NK-92 treated with Interleukin-12 subunit alpha and Interleukin-12 subunit beta, amount 100 ng/mL, for 24 hours (cell line): ENCODE measurements at places on chromosomes 6 and 20.

GRCh38 chr20:37673444-37673843, 20.4 kb upstream of the CTNNBL1 start:
- no peak for DNase-seq

GRCh38 chr6:1654054-1654453, 44.3 kb downstream of the FOXC1 start:
- DNase-seq: no peak

DNA sequence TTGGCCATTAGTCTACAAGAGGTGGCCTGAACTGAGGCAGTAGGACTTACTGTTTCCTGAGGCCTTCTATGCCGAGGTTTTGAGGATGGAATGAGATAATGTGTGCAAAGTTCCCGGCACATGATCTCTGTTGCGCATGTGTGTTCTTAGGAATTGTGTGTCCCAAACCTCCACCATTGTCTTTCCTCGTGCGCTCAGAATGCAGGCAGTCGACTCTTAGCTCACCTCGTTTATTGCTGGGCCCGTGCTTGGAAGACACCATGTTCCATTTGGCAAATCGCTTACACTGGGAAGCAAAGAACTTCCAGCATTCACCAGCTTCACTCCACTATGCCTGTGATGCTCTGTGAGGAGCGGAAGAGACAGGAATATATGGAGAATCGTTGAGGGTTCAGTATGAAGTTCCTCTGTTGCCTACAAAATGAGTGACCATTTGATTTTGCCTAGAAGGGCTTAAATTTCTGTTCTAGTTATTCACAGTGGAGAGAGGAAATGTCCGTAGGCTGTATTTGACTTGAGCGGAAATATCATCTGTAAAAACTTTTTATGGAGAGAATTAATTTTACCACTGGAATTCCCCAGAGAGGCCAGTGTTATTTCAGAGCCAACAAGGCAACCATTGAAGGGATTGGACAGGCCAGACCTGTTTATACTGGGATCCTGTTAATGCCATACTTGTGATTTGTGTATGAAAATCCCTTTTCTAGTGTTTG, 75.7 kb upstream of the CLDN20 start:
- no peak for DNase-seq

- no peak for DNase-seq
These were observed 67.1 kb upstream of the PREP start for GRCh38 chr6:105469946-105470345.

DNA sequence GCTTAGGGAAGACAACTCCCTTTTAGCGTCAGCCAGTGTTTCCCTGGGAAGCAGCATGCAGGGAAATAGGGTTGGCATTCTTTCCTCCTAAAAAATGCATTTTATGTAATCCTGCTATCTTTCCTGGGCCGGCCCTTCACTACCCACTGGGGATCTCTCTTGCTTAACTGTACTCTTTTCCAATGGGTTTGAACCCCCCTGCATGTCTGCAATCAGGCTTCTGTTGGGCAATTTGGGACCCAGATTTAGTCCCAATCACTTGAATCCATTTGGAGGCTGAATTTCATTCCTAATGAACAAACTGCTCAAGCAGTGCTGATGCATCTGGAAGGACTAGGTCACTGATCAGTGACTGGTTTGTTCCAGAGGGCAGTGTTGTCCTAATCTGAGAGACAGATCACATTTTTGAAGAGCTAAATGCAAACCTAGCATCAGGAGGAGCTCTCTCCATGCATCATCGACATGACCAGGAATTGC, 152.0 kb downstream of the TSHZ2 start:
- DNase-seq: no peak

GRCh38 chr6:7058250-7058923, 49.4 kb upstream of the RREB1 start:
- no peak for DNase-seq

- no peak for DNase-seq
These were observed 38.6 kb downstream of the TFEB start for GRCh38 chr6:41696788-41697187.

DNA sequence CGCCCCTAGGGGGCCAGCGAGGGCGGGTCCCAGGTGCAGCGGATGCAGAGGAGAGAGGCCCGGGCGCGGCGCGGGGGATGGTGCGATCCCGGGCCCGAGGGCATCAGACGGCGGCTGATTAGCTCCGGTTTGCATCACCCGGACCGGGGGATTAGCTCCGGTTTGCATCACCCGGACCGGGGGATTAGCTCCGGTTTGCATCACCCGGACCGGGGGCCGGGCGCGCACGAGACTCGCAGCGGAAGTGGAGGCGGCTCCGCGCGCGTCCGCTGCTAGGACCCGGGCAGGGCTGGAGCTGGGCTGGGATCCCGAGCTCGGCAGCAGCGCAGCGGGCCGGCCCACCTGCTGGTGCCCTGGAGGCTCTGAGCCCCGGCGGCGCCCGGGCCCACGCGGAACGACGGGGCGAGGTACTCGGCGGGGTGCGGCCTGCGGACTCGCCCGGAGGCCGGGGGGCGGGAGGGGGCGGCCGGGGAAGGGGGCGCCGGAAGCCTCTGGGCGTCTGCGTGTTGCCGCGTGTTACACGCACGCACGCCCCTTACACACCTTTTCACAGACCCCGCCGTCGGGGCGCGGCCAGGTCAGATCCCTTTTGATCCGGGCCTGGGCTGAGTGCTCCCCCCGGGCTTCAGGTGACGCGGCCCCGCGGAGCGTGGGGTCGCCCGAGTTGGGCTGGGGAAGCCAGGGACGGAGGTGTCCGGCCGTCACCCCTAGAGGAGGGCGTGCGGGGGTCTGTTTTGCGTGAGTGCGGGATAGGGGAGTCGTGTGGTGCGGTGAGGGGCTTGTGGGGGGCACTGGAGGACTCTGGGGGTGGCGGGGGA, 412 bp downstream of the TRIB3 start:
- DNase-seq: peak; percentile 74

GRCh38 chr20:10094566-10095173, 59.9 kb downstream of the ANKEF1 start:
- no peak for DNase-seq

GRCh38 chr20:16493486-16493885, 79.8 kb downstream of the KIF16B start:
- DNase-seq: no peak

- DNase-seq: no peak
These were observed 41.3 kb downstream of the TTI1 start for GRCh38 chr20:37991908-37992307.

DNA sequence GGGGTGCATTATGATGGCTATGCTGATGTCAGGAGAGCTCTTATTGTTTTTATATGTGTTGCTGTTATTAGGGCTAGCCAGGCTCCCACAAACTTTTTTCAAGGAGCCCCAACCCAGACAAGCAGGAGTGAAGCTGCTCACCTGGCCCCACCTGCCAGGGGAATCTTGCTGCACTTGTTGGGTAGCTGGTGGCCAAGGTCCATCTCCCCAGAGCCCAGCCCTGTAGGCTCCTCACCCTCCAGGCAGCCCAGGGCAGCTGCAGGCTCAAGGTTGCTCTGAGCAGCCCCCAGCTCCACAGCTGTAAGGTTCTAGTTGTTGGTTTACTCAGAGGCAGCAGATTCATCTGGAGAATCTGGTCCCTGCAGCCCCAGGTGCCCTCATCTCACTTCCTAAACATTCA, 46.8 kb upstream of the SIRPA start:
- DNase-seq: no peak

DNA sequence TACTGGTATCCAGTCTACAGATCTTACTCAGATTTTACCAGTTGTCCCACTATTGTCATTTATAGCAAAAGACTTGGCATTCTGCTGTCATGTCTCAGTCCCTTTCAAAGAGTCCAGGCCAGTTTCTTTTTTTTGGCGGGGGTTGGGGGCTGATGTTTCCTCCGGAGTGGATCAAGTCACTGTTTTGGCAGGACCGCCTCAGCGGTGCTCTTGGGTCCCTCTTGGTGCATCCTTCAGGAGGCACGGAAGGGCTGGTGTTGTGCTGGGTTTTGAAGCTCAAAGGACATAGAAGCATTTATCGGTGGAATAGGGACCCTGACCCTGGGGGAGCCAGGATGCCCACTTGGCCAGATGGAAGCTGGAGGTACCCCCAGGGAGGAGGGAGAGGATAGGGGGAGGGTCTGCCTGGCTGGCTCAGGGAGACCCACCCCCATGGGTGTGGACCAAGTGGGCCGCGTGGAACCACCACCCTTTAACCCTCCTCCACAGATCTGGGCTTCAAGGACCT, 10.8 kb downstream of the RBCK1 start:
- DNase-seq: no peak

DNA sequence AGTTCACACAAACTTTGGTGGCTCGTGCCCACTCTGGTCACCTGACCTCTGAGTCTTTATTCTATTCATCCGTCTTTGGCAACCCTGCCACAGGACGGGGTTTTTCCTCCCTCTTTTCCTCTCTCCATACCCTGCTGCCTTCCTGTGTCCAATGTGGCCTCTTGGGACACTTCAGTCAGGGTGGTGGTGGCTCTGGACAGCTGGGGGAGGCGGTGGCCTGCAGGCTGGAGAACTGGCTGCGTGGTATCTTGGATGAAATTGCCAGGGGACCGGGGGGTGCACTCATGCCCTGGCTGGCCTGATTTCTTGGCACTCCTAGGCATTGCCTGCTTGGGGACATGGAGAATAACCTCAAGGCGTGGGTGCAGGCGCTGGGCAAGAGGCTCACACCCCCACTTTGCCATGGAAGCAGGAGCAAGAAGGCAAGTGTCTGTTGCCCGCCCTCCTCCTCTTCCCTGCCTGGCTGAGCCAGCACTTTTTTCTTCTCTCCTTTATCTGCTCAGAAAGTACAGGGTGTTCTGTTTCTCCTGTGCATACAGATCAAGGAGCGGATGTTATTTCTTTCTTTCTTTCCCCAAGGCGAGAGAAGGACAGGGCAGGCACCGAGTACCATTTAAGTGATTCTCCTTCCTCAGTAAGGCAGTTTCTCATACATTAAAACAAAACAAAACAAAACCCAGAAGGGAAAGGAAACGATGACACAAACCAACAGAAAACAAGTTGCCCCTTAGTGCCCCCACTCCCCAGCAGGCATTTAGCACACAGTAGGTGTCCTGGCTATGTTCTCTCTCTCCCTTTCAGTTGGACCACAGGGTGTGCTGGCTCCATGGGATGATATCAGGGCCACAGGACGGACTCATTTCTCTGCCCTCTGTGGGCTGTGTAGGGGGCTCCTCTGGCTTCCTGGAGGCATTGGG, 155.5 kb upstream of the RNF24 start:
- no peak for DNase-seq

DNA sequence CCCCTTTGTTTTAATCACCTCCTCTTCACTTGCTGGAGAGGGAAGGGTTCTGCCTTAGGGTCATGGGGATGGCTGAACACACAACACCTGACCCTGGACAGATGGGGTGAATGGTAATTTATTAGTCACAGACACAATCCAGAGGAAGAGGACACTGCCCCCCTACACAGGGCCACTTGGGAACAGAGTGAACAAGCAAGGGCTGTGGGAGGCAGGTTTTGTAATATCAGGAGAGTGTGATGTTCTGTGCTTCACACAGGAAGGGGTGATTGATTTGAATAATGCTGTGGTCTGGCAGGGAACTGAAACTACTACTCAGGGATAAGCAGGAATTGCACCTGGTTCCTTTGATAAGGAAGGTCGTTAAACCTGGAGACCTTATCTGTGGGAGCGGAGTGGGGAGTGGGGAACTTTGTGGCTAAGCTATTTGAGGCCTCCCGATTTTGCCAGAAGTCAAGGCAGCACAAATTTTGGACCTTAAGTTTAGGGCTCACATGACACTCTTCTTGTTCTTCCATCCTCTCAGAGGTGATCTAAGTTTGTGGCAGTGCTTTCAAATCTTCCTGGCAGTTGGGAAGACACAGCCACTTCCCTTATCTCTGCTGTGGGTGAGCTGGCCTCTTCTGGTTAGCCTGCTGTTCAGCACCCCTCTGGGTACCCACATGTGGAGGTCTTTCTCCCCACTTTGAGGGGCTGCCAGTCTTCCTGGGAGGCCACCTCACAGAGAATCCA, 77.8 kb downstream of the CD164 start:
- DNase-seq: peak; percentile 6

DNA sequence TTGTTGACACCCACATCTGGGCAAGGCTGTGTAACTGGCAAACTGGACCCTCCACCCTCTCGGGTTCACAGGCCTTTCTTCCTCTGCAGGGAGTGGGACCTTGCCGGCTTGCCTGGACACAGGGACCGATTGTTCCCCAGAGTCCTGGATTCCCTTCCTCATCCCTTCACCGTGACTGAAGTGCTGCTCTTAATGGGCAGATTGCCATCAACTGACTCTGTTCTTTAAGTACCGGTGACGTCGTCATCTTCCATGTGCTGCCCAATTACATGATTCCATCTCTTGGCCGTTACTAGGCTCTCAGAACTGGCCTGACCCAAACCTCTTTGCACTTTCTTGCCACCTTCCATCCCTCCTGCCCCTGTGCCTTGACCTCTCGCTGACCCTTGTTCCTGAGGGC, 85.4 kb downstream of the EYA4 start:
- no peak for DNase-seq

DNA sequence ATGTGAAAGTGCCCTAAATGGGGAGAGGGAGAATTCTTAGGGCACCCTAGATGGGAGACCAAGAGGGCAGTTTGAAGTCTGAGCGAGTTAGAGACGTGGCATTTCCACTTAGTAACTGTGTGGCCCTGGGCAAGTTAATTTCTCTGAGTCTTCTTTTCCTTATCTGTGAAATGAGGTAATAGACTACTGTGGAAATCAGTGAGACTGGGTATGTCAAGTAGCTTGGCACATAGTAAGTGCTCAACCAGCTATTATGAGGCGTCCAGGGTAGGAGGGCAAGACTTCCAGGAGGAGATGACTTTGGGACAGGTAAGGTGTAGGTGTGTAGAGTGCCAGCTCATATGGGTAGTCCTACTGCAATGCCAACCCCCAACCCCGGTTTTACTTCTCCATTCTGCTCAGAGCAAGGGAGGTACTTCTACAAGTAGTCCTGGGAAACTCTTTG, 770 bp downstream of the KIF3B start:
- no peak for DNase-seq

DNA sequence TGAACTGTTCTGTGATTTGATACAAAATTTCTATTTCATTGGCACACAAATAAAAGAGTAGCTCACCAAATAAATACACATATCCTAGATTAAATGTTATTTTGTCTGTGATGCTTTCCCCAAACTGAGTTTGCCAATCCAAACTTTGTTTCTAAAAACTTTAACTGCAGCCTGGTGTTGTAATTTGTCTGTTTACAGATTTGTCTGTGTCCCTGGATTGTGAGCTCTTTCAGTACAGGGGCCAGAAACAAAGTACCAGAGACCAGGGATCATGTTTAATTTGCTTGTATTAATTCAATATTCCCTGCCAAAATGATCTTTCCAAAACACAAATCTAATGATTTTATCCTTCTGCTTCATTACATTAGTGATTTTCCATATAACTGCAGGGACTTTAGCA, 1044.6 kb upstream of the GJE1 start:
- no peak for DNase-seq

- peak; percentile 63 for DNase-seq
These were observed 46.0 kb upstream of the PTPN1 start for GRCh38 chr20:50464026-50464724.

- no peak for DNase-seq
These were observed 1.4 kb downstream of the RIMS1 start for GRCh38 chr6:71887744-71888230.

GRCh38 chr6:141437685-141438084, 695.0 kb upstream of the GJE1 start:
- no peak for DNase-seq
